ENCODE measurements at places on chromosomes 11 and 22. TPM values are rescaled to one million over a fixed set of nuclear protein-coding genes. Genes with fewer than 3 reads are reported as not detected.

GGTLC2 gene
- not detected for total RNA-seq

RIN1 gene
- total RNA-seq = 1.3 TPM

DNA sequence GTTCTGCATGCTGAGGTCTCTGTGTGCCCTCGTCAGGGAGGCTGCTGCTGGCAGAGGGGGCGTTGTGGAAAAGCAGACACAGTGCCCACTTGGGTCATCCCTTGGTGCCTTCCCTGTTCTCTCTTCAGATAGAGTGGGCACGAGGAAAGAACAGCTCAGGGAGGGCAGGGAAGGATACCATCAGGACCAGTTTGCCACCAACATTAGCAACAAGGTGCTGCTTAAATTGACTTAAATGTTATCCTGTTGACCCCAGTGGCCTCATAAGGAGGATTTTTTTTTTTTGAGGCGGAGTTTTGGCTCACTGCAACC lies 91.2 kb downstream of the BCR start:
- H3K4me3 ChIP-seq = no peak overlapping the region
- H3K36me3 ChIP-seq = peaks cover 3% of the 10 kb centered on the region
- H3K27ac ChIP-seq = no peak overlapping the region
- DNase-seq = no peak

GRCh38 chr11:72582206-72583176 lies 91.7 kb downstream of the PDE2A start:
- H3K27me3 ChIP-seq = peaks cover 24% of the 10 kb centered on the region
- H3K27ac ChIP-seq = no peak overlapping the region
- peaks cover 19% of the 10 kb centered on the region for H3K4me1 ChIP-seq

- no peak for DNase-seq
- H3K4me3 ChIP-seq = peak overlapping the region; percentile 78
- H3K4me1 ChIP-seq = peaks cover 97% of the 10 kb centered on the region
- H3K27ac ChIP-seq = peak overlapping the region; percentile 96
- no peaks in the 10 kb centered on the region for H3K27me3 ChIP-seq
Observed at GRCh38 chr11:128506999-128507611, 80.3 kb downstream of the ETS1 start.

DNA sequence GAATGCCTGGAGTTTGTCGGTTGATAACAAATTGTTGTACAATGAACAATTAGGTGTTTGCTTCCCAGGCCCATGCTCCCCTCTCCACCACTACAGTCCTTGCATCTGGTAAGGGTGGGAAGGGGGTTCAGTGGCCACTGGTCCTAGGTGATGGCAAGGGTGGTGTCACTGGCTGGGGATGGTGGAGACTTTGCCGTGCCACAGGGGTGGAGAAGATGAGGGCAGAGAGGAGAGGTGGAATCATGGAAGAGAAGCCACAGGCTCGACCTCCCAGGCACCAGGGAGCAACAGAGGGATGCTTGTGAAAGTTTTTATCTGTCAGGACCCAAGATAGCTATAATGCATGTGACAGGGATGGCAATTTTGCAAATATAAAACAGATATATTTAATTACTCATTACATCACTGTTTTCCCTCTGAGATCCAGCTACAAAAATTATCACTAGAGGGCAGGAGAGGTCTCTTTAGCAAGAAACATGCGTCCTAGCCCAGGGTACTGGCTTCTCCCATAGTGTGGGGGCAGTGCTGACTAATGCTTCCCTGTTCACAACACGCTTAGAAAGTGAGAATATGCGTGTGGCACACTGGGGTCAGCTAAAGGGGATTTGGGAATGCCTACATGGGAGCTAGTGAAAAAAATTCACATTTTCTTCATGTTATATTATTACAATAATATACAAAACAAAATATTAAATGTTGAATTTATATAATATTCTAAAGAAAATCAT lies 49.0 kb upstream of the AMPD3 start:
- no peak overlapping the region for H3K27ac ChIP-seq
- H3K4me1 ChIP-seq = peaks cover 25% of the 10 kb centered on the region
- H3K36me3 ChIP-seq = no peaks in the 10 kb centered on the region
- peak; percentile 56 for DNase-seq
- H3K27me3 ChIP-seq = no peaks in the 10 kb centered on the region

DNA sequence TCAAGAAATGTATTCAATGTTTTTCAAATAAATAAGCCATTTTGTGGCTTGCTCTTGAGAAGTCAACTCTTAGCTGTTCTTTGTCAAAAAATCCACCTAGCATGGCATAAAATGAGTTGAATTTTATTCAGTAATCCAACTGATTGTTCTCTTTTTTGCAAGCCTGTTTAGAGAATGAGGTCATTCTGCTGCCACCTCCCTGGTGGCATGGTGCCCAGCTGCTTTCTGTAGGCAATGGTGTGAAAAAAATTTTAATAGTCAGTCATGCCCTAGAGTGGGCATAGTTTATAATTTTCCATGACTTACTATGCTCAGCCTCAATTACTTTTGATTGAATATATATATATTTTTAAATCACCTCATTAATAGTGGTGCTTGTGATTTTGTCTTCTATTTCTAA lies 177.2 kb downstream of the INSC start:
- no peaks in the 10 kb centered on the region for H3K36me3 ChIP-seq
- H3K4me3 ChIP-seq = no peak overlapping the region
- peaks cover 4% of the 10 kb centered on the region for H3K27me3 ChIP-seq
- DNase-seq = no peak
- H3K4me1 ChIP-seq = no peaks in the 10 kb centered on the region
- no peak overlapping the region for H3K27ac ChIP-seq
